ENCODE measurements at places on chromosomes 7 and 10. TPM values are rescaled to one million over a fixed set of nuclear protein-coding genes. Genes with fewer than 3 reads are reported as not detected.

DNA sequence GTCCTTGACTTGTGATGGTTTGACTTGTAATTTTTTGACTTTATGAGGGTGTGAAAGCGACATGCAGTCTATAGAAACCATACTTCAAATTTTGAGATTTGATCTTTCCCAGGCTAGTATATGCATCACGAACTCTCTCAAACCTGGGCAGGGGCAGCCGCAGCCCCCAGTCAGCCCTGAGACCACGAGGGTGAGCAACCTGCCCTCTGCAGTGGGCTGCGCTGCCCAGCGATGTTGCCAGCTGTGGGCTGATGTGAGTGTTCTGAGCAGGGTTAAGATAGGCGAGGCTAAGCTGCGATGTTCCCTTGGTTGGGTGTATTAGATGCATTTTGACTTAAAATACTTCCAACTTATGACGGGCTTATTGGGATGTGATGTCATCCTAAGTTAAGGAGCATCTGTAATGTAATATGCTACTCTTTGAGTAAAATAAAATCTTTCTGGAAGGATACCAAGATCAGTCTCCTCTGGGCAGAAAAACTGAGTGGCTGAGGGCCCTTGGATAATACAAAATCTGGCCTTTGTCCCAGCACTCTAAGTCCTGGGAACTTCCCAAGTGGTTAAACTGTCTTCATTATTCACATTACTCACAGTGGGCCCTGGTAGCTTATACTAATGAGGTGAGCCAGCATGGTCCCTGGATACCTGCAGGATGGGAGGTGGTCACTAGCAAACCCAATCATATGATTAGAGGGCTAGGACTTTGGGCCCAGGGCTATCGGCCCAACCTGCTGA is 28.4 kb upstream of the CNPY1 start:
- DNase-seq, result peak; percentile 33

LRRC61 gene
- not detected for total RNA-seq

GRCh38 chr10:53690524-53691240 is 918.1 kb upstream of the MBL2 start:
- no peak for DNase-seq

- DNase-seq, result no peak
Measured at GRCh38 chr7:150800581-150801241, at the start of gene TMEM176A. TSS of gene TMEM176A (plus strand) at chr7:150800769. CDS start at chr7:150801551, 782 bp downstream.

NUDCD3 gene
- 41.3 TPM for total RNA-seq

DNA sequence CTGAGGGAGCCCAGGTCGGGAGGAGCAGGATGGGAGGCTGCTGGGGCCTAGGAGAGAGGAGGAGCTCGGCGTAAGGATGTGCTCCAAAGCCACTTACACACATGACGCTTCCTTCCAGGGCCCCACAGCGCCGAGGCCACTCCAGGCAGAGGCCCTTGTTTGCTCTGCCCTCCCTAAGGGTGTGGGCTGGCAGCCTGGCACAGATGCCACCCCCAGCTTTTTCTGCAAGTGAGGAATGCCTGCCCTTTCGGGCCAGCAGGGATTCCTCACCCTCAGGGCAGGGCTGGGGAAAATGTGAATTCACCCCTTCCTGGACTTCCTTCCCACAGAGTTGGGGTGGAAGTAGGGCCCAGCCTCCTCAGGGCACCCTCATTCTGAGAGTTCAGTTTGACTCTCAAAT is 5.6 kb upstream of the AQP1 start:
- peak; percentile 45 for DNase-seq

CRCP gene
- 59.0 TPM for total RNA-seq

DNA sequence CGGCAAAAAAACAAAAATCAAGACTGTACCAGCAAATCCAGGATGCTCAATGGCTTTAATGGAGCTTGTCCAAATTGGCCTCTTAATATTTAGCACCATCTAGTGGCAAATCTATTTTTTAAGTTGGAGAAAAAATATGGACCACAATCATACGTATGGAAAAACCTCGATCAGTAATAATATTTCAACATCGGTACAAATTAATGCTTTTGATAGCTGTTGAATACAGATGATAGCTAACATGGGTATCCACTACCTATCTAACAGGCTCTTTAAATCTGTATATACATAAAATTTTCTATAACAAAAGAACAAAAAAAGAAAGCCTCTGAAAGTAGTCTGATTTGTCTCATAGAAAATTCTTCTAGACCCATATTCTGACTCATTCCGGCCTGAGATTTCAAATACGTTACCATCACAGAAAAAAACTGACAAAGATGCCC is 29.2 kb downstream of the COA1 start:
- DNase-seq, result peak; percentile 72

CPA4 gene
- total RNA-seq, result 723 TPM

All from M059J (cell line).